Foreskin melanocyte (primary cell): ENCODE measurements at places on chromosomes 7 and 10.
A peak's percentile ranks its signal among the peaks of the same experiment; 100 is the strongest.

- peak; percentile 60 for DNase-seq
These were observed 79.6 kb downstream of the ZNRF2 start for GRCh38 chr7:30363778-30364563.

- DNase-seq = peak; percentile 56
These were observed 10.7 kb downstream of the HECTD2 start for GRCh38 chr10:91420868-91421267.

GRCh38 chr7:47895026-47895425 is 53.2 kb downstream of the PKD1L1 start:
- DNase-seq = no peak

DNA sequence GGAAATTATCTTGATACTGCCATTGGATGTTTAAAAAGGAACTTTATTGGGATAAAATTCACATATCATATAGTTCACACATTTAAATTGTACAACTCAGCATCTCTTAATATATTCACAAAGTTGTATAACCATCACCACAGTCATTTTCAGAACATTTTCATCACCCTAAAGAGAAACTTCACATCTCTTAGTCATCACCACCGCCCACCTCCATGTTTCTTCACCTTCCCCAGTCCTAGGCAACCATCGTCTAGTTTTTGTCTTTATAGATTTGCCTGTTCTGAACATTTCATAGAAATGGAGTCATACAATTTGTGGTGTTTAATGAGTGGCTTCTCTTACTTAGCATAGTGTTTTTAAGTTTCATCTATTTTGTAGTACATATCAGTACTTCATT is 96.6 kb downstream of the ANKRD30A start:
- DNase-seq = no peak

GRCh38 chr10:21298701-21299100 is 226.8 kb downstream of the SKIDA1 start:
- no peak for DNase-seq

DNA sequence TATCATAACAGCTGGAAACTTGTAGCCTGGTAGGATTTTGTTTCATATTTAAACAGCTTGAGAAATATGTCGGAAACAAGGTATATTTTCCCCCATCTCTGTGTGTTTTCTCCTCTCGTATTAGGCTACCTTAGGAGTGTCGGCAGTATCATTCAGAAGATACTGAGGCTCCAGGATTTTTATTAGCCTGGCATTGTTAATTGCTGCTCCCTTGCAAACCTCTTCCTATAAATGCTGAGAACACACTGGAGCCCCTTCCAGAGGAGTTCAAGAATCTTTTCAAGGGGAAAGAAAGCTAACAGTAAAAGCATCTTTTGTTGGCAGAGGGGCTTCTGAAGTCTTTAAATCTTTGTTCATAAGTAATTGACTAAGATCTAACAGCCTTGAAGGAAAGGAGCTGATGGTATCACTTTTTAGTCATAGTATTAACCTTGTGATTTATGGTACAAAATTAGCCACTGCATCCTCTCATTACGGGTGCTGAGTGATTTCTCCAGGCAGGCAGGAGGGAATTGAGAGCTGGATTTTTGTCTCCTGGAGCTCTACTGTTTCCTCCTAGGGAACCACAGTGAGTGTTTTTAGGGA is 998.7 kb downstream of the LRMDA start:
- no peak for DNase-seq

DNA sequence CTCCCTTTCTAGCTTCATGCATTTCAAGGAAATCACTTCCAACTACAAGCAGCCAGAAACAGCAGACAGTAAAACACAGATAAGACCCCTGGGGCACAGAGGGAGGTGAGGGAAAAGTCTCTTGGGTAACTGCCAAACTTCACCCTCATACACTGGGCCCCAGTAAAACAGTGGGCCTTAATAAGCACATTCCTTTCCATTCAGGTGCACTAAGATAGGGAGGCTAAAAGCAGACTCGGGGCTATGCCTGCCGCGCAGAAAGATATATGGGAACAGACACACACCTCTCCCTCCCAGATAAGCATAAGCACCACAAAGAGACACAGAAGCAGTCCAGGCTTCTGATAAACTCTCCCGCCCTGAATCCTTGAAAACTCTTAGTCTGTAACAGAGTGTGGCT is 117.0 kb downstream of the TYW1B start:
- DNase-seq = no peak

GRCh38 chr7:142496545-142496991 is 238.7 kb upstream of the PRSS58 start:
- no peak for DNase-seq

- DNase-seq = no peak
These were observed 237.6 kb downstream of the KCNMA1 start for GRCh38 chr10:77400033-77400432.

GRCh38 chr7:31497516-31497915 is 16.4 kb upstream of the ITPRID1 start:
- no peak for DNase-seq

DNA sequence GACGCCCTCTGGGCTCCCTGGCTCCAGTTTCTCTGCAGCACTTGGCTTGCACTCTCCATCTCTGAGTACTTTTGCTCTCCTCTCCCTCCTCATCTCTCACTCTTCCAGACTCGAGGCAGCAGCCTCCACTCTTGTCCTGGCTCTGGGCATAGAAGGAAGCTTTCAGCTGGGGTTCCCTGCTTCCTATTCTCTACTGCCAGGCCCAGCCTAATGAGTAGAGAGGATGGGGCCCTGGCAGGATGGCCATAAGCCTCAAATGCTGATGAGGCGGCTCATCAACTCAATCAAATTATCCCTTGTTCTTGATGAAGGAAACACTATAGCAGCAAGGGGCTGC is 55.8 kb downstream of the NEURL1 start:
- DNase-seq = no peak
